ENCODE measurements at places on chromosomes 6 and 20.
A peak's percentile ranks its signal among the peaks of the same experiment; 100 is the strongest.

- no peak for ATAC-seq
Measured at GRCh38 chr6:38483526-38483925, 156.2 kb downstream of the BTBD9 start.

- no peak for ATAC-seq
Measured at GRCh38 chr20:2150660-2151059, 49.0 kb downstream of the STK35 start.

DNA sequence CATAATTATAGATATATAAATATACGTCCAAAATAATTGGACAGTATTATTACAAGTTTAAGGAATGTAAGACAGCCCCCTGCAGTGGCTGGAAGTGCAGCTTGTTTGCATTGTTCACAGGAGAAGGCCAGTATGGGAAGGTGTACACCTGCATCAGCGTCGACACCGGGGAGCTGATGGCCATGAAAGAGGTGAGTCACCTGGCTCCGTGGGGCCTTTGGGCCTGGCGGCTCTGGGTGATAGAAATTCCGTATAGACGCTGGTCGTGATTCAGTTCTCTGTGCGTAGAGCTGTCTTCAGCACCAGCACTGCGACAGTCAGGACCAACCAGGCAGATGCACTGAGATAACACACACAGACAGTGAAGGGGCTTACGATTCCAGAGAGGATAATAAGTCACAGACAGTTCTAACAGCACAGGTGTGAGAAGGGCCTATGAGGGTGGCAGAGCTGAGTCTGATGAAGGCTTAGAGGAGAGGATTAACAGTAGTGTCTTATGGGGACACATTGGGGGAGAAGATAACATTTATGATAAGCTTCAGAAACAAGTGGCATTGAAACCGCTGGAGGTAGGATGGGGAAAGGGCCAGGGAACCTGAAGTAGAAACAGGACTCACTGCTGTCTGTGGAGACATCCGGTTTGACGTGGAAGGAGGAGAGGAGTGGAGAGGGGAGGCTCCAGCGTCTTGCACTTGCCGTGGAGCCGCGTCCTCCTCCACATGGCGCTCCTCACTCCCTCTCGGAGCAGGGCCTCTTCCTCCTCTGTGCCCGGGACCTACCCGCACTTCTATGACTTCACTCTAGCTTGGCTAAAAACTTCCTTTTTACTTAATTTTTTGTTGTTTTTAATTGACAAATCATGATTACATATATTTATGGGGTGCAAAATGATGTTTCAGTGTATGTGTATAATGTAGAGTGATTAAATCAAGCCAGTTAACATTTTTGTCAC, 116.5 kb downstream of the MAP3K4 start:
- no peak for ATAC-seq

- ATAC-seq, result peak; percentile 32
Measured at GRCh38 chr6:151018046-151018445, 152.5 kb downstream of the MTHFD1L start.

- no peak for ATAC-seq
Measured at GRCh38 chr6:14616656-14617055, 499.1 kb downstream of the CD83 start.

GRCh38 chr6:3296078-3296477, 37.3 kb downstream of the PSMG4 start:
- no peak for ATAC-seq

DNA sequence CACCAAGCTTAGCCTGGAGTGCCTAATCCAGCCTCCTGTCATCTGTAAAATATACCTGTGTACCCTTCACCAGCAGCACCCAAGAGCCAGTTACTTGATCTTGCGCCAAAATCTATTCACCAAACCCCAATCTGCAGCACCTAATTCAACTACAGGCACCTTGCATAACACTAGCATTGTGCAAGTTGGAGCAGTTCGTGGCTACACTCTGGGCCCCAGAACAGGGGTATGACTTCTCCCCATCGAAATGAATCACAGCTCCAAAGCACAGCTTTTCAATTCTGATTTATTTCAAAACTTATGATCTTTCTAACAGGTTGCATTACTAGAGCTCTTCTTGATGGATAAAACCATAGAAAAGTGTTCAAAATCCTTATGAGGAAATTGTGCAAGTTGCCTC, 100.4 kb upstream of the TCF21 start:
- ATAC-seq, result no peak

- no peak for ATAC-seq
Measured at GRCh38 chr20:20497242-20497978, 129.5 kb downstream of the INSM1 start.

DNA sequence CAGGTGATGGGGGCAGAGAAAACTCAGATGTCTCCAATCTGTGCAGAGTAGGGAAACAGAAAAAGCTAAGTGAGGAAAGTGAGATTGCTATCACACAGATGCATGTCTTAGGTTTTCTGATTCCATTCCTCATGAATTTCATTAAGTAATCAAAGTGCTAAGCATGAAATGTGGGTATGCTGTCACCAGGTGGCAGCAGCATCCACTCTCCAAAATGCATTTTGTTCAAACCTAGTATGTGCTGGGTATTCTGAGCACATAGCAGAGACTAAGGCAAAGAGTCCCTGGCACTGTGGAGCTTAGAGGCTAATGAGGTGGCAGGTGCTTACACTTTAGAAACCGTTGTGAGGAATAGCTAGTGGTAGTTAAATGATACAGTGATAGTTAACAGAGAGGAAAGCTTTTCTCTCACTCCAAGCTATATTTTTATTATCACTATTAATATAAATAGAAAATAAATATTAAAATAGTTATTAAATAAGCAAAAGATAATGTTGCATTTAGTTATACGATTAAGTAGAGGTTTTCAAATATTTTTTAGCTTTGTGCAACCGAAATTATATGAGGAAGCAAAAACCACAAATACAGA, 179.5 kb downstream of the CDH26 start:
- no peak for ATAC-seq

DNA sequence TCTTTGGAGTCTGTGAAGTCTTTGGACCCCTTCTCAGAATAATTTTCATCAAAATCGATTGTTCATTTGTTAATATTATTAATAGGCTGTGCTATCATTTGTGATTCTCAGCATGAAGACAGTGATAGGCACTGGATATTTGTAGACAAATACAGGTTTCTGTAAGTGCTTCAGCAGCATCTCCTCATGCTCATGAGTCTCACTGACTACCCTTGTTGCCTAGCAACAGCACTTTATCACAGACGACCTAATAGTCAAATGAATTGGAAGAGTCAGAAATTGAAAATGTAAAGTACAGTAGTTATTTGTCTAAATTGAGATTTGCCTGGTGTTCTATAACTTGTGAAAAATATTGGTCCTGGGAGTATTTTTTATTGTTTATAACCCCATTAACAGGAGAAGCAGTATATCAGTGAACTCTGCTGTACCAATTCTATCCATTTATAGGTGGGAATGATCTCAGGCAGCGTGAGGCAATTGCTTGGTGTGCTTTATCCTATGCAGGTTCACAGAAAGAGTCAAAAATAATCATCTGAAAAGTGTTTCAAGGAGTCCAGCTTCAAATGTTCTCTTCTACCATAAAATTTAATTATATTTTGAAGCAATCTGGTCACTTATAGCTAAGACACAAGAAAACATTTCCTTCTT, 684.6 kb downstream of the RFPL4B start:
- peak; percentile 27 for ATAC-seq

DNA sequence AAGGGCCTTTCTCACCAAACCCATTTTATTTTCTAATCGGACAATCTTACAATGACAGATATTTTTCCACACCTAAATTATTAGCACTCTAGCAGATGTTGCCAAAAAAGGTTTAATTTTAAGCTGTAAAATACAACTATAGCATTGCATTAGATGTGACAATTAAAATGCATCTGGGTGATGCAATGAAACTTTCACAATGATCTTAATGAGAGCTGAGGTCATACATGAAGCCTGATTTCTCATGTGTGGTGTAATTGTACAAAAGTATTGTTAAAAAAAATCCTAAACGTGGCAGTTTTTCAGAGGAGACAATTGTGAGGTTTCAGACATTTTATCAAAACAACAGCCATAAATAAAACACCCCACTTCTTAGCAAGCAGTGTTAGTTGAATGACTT, 606.0 kb downstream of the HDGFL1 start:
- ATAC-seq, result no peak

GRCh38 chr6:139580592-139581484, 206.4 kb upstream of the CITED2 start:
- no peak for ATAC-seq

DNA sequence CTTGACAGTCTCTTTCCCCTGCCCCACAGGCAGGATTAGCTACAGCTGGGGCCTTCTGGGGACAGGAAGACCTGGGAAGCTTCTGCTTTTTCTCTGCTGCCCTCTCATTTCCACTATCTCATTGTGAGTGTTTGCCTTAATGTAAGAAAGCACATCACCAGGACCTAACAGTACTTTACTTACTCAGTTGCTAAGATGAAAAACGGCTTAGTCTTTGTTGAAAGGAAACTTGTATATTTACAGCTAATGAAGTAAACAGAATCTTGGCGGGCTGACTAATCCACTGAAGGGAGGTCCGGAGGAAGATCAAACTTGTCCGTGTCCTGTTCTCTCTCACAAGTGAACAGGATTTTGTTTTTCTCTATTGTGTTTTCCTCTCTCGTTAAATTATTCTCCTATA, 128.6 kb downstream of the SOD2 start:
- no peak for ATAC-seq

GRCh38 chr20:40843251-40843650, 154.2 kb upstream of the MAFB start:
- no peak for ATAC-seq

- no peak for ATAC-seq
Measured at GRCh38 chr6:55667341-55667740, 88.3 kb upstream of the HMGCLL1 start.

GRCh38 chr20:23356203-23356602, 5.6 kb downstream of the NXT1 start:
- no peak for ATAC-seq

GRCh38 chr6:113352831-113353230, 504.3 kb upstream of the MARCKS start:
- ATAC-seq, result no peak

- ATAC-seq, result no peak
Measured at GRCh38 chr20:10167040-10167439, 51.6 kb upstream of the SNAP25 start.

DNA sequence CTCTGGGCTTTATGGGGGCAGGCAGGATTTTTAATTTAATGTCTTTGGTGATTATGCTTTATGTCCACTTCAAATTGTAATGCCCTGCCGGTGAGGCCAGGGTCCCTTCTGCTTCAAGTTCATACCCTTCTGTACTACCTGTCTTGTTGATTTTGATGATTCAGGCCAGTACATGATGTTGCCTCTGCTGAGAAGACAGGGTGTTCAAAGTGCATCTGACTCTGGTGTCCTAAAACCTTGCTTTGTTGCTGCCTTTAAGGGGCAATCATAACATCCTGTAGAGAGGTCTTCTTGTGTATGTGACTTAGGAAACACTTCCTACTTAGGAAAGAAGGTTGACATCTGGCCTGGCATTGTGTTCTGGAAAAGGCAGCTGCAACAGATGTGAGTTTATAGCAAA, 113.2 kb downstream of the TMEM170B start:
- ATAC-seq, result no peak

DNA sequence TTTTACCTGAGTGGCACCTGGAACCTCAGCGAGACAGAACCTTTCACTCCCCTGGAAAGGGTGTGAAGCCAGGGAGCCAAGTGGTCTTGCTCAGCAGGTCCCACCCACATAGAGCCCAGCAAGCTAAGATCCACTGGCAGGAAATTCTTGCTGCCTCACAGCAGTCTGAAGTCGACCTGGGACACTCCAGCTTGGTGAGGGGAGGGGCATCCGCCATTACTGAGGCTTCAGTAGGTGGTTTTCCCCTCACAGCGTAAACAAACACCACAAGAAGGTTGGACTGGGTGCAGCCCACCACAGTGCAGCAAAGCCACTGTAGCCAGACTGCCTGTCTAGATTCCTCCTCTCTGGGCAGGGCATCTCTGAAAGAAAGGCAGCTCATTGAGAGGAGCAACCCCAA, 134.7 kb upstream of the RSPO3 start:
- no peak for ATAC-seq

GRCh38 chr20:48536206-48536605, 291.6 kb downstream of the PREX1 start:
- no peak for ATAC-seq

- no peak for ATAC-seq
Measured at GRCh38 chr6:2344319-2344905, 99.0 kb upstream of the GMDS start.

All from SK-N-SH treated with all-trans-retinoic acid at 6 μM for 48 hours (cell line).